ENCODE measurements at places on chromosomes 1 and 21. TPM values are rescaled to one million over a fixed set of nuclear protein-coding genes. Genes with fewer than 3 reads are reported as not detected.

The DEPDC1 gene
- 22.4 TPM for total RNA-seq

- peak; percentile 87 for DNase-seq
These were observed 19.3 kb downstream of the AHCYL1 start for GRCh38 chr1:110003747-110004428.

DNA sequence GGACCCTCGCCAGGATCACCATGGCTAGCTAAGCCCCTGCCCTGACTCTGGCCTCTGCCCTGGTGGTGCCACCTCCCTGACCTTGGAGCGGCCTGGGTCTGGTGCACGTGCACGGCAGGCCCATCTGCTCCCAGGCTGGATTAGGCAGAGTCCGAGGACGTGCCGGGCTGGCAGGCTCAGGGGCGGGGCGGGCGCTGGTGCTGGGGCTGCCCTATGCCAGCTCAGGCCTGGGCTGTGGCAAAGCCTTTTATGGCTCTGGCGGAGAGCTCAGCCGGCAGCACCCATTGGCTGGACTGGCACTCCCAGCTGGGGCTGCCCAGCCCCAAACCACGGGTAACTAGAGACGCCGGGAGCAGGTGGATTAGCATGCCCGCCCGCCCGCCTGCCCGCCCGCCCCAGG lies 17.1 kb upstream of the EDN2 start:
- peak; percentile 46 for DNase-seq

- peak; percentile 68 for DNase-seq
These were observed 618 bp downstream of the ETS2 start for GRCh38 chr21:38806153-38806941.

DNA sequence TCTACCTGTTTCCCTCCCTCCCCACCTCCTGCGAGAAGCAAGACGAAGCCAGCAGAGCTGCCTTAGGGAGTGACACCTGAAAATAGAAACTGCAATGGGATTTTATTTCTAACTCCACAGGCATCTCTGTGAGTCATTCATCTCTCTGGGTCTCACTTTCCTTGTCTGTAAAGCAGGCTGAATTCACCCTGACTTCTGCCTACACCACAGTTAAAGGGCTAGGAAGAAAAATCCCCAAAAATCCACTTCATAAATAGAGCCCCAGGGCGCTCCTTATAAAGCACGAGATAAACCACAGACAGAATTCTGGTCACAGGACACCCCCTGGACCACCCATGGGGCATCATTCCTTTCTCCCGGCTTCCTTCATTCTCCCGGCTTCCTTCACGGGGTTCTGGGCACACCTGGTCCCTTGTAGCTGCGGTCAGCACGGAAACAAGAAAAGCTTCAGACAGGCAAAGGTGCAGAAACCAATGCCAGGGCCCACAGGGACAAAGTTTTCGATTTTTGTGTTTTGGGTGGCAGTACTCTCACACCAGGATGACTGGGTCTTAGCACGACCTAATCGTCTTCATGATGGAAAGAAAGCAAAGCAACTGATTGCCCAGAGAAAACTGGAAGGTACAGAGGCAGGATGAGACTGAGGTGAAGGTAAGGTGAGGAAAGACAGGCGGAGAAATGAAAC lies 2.8 kb upstream of the H6PD start:
- no peak for DNase-seq

DNA sequence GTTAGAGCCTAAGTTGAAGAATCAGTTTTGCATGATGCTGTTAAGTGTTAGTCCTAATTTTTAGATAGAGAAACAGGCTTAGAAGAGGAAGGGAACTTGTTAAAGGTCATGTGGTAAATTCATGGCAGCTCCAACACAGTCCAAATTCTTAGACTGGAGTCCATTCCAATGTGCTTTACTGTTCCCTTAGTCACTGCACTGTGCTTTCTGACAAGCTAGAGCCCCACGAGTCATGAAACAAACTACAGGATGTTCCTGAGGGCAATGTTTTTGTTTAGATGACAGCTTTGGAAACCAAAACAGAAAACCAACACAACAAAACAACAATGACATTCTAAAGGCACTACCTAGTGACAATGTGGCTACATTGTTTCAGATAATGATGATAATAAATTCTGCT lies 23.1 kb upstream of the RGS4 start:
- no peak for DNase-seq

- no peak for DNase-seq
These were observed 19.5 kb upstream of the RGSL1 start for GRCh38 chr1:182430263-182431068.

- no peak for DNase-seq
These were observed 252.7 kb downstream of the DISC1 start for GRCh38 chr1:231879296-231879695.

- no peak for DNase-seq
These were observed 144.7 kb upstream of the SPATA6 start for GRCh38 chr1:48616710-48617109.

- peak; percentile 79 for DNase-seq
These were observed 351.2 kb downstream of the HHIPL2 start for GRCh38 chr1:222196736-222197135.

DNA sequence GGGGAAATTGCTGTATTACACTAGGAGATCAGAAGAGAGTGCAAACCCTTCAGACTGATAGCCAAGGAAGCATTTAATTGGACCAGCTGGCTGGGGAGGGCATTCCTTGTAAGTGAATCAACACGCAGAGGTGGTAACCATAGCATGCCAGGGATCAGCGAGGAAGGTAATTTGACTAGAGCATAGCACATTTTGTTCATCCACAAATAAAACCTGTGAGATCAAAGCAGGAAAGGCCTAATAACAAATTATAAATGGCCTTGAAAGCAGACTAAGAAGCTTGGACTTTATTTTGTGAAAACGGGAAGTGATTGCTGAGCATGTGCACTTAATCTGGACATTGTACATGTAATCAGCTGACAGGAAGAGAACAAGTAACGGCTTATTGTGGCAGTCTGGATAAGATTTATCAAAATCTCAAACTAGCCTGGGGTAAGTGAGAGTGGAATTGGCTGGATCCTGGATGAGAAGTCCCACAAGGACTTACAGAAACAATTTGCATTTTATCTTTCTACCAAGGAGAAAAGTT lies 11.7 kb upstream of the CD55 start:
- DNase-seq: peak; percentile 52

DNA sequence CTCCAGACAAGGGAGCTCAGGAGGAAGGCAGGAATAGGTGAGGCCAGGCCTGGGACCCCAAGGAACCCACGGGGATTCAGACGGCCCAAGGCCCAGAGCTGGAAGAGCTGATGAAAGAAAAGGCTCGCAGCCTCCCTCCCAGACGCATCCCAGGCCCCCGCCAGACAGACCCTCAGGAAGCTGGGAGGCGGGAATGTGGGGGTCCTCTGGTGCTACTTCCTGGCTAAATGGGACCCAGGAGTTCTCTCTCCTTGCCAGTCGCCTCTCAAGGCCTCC lies 430 bp downstream of the FBXO2 start:
- no peak for DNase-seq

DNA sequence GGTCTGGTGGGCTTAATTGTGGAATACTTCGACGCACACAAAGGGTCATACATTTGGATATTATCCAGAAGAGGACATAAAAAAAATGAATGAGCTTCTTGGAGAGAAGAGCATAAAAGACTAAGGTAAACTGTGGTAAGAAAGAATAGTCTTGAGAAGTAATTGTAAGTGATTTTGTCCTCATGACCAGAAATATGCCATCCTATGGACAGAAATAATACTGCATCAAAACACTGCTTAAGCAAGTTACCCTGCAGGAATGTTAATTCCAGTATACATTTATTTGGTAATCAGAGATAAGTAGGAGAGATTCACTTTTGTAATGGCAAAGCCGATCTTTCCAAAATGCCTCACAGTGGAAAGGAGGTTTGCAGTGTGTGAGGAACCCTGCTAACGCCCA lies 111.9 kb downstream of the NRIP1 start:
- DNase-seq: no peak

The ADCY10 gene
- total RNA-seq: 0.13 TPM

Data from endodermal cell (in vitro differentiated cells).